NCI-H2081 treated with DMSO at 0.1 percent for 48 hours (cell line): ENCODE measurements at places on chromosomes 4 and X.
A peak's percentile ranks its signal among the peaks of the same experiment; 100 is the strongest.

DNA sequence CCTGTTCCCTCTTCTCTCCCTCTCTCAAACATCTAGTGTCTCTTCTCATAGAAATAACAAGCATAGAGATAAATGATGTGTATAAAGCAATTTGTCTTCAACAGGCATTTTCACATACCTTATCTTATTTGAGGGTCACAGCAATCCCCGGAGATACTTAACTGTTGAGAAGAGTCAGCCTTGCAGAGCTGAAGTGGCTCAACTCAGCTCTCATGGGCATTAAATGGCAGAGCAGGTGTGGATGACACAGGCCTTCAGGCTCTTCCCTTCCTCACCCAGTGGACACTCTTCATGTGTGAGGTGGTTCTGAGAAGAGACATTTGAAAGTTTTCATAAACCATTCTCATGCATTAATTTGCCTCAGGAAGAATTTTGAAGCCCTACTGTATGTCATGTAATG is 134.2 kb downstream of the AFF2 start:
- DNase-seq, result no peak

GRCh38 chrX:40107291-40108161 is 9.8 kb upstream of the BCOR start:
- no peak for DNase-seq

DNA sequence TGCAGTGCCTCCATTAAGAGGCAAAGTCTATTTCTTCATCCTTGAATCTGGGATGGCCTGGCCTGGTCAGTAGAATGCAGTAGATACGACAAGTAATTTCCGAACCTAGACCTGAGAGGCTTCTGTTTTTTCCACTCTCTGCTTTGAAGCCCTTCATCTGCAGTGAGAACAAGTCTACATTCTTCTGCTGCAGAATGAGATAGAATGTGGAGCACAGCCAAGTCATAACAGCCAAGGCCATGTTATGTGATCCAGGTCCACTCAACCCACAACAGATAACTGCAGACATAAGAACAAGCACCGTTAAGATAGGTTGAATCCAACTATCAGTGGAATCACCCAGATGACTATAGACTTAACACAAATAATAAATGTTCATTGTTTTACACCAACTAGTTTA is 1297.7 kb downstream of the C4orf33 start:
- no peak for DNase-seq

DNA sequence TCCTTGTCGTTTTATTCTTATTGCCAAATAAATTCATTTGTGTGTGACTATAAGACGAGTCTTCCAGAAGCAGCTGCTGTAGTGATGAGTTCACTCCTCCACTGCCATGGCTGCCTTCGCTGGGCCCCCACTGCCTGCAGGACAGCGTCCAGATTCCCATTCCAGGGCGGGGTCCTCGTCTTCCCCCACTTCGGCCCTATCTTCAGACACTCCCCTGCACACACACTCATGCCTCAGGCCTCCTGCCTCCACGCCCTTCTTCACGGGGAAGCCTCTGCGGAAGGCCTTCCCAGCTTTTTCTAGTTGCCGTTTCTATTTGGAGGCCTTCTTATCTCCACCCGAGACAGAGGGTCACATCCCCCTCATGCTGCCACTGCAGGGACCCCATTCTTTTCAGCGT is 80.4 kb downstream of the SHROOM2 start:
- DNase-seq, result no peak

DNA sequence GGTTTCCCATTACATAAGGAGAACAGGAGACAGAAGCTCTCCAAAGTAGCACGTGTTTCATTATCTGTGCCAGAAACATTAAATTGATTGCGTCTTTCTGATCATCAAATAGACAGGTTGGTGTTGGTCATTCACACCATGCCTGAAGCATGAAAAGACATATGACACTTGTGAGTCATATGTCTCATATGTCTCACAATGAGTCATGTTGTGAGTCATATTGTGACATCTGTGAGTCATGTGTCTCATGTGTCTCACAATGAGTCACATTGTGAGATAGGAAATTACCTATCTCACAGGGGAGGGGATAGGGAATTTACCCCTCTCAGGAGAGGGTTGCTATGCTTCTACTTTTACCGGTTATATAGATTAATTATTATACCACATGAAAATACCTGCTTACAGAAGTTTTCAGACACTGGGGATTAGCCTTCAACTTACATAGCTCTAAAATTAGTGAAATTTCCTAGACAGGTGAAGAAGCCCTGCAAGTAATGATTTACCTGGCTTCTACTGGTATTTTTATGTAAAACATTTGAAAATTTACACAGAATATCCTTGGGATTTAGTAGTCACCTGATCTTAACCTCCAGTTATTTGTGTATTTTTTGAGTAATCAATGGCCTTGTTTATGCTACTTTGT is 80.8 kb downstream of the NPFFR2 start:
- no peak for DNase-seq

DNA sequence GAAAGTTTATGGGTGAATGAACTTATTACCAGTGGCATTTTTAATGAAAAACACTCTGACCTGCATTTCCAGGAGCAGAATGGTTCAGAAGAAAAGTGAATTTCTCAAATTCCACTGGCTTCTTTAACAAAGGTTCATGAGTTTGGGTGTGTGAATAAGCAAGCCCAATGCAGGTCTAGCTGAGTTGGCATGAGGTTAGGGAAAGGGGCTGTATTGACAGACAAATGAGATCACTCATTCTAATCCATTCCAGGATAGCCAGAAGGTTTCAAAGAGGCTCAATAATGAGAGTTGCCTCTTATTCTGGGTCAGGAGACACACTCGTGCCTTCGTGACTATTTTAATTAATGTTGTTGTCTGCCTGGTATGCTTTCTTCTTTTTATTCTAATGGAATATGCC is 43.7 kb upstream of the NPY2R start:
- no peak for DNase-seq

DNA sequence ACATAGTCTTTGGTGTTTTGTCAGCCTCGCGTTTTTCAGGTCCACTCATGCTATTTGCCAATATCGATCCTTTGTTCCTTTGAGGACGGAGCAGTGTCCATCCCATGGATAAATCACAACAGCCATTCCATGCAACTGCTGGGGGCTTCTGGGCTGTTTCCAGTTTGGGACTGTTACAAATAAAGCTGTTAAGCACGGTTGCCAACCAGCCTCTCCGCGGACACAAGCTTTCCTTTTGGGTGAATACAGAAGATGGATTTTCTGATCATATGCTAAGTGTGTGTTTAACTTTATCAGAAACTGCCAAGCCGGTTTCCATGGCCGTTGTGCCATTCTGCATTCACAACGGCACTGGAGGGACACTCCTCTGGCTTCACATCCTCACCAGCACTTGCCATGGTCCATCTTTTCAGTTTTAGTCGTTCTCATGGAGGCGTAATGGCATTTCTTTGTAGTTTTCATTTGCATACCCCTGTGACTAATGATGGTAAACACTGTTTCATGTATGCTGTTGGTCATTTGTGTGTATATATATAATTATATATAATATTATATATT is 67.8 kb downstream of the ABLIM2 start:
- no peak for DNase-seq

DNA sequence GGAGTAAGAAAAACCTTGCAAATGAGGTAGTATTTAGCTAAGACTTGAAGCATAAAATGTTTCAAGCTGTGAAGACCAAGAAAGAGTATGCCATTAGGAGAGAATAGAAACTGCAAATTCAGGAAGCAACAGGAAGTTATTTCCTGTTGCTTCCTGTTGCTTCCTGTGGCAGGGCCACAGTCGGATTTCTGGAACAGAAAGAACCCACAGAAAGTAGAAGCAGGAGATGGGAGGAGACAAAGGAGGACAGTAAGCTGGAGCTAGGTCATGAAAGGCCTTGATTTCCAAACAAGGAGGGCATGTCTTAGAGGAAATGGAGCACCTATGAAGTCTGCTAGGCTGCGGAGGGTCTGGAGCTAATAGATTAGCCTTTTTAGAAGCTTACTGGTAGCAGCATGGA is 17.2 kb downstream of the ASB11 start:
- no peak for DNase-seq

GRCh38 chr4:169540774-169541173 is 71.6 kb downstream of the NEK1 start:
- DNase-seq, result no peak

GRCh38 chrX:22634751-22635150 is 362.0 kb downstream of the CBLL2 start:
- no peak for DNase-seq

DNA sequence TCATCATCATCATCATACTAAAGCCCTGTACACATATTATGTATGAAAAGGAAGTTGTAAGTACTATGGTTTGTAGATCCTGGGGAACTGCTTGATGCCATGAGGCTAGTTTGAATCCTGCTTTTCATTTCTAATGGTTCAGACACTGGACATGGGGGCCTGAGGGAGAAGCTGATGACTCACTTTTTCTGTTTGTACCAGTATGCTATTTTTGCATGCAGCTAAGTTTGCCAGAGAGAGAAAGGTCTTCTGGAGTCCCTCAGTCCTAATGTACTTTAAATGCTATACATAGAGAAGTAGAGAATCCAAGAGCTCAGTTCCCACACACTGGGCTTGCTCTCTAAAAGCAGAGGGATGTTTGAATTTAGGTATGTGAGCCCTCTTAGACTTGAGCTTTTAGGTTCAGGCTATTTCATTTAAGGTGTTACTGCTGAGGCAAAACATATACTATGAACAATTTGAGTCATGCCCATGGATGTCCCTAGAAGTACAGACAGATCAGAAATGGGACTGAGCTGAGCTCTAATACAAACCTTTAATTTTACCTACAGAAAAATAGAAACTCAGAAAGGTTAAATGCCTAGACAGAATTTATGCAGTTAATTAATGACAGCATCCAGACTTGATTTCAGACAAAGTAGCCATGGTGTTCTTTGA is 17.6 kb upstream of the HS3ST1 start:
- no peak for DNase-seq

- no peak for DNase-seq
These were observed 12.6 kb downstream of the ANKRD17 start for GRCh38 chr4:73245955-73246354.

- no peak for DNase-seq
These were observed 72.2 kb downstream of the COMMD8 start for GRCh38 chr4:47391256-47391655.

GRCh38 chrX:153669174-153669890 is 4.3 kb downstream of the PNCK start:
- no peak for DNase-seq

DNA sequence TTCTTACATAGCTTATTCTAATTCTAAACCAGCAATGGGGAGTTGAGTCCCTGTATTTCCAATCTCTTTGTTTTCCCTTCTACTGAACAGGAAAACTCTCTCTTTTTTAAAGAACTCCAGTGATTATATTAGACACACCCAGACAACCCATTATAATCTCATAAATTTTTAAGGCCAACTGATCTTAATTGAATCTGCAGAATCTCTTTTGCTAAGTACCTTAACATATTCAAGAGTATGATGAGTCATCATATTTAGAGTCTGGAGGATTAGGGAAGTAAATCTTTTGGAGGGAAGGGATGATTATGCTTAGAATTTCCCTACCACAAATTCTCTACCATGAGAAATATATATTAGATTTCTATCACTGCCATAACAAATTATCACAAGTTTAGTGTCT is 705.1 kb downstream of the CENPC start:
- no peak for DNase-seq

DNA sequence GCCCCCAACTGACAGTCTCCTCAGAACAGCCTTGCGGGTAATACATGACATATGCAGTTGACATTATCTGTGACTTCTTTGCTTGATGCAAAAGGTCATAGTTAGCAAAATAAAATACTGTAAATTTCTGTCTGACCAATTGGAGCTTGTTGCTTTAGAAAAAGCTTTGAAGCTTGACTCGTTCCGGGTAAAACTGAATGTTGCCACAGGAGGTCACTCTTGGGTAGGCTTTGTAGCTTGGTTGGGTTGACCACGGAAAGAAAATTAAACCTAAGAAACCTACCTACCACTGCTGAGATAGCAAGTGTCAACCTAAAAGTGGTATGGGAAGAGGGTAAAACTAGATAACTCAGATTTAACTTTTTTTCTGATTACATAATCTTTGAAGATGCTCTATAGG is 23.2 kb downstream of the PRPS2 start:
- peak; percentile 2 for DNase-seq

- DNase-seq, result no peak
These were observed 174.8 kb upstream of the KLF3 start for GRCh38 chr4:38489011-38489861.

GRCh38 chr4:176499518-176499917 is 179.8 kb downstream of the SPCS3 start:
- no peak for DNase-seq

DNA sequence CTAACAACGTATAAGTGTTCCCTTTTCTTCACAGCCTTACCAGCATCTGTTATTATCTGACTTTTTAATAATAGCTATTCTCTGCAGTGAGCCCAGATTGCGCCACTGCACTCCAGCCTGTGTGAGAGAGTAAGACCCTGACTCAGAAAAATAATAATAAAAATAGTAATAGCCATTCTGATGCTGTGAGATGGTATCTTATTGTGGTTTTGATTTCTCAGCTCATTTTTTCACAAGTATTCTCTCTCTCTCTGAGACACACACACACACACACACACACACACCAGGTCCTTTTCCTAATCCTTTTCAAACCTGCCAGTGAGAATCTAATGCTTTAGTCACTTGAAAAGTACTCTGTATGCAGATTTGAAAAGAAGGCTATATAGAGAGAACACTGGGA is 89.8 kb downstream of the CHIC2 start:
- no peak for DNase-seq

- DNase-seq, result no peak
These were observed 58.2 kb downstream of the DCX start for GRCh38 chrX:111353793-111354192.

GRCh38 chr4:156764145-156764544 is 207.5 kb downstream of the PDGFC start:
- DNase-seq, result no peak

DNA sequence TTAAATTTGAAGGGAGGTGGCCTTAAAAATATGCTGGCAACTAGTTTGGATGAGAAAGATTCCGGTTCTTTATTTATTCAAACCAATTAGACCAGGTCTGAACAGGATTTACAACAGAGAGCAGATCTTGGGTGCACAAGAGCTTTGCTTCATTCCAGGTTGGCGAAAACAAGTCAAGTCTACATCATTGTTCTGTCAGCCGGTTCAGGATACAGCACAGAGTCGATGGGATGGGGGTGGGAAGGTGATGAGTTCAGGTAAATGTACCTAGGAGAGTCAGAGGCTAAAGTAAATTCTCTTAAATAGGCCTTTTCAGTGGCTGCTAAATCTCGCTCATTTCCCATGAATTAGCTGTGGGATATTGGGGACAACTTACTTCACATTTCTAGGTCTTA is 882 bp upstream of the STIM2 start:
- no peak for DNase-seq

GRCh38 chrX:48996969-48997368 is 5.1 kb downstream of the GRIPAP1 start:
- DNase-seq, result no peak
